MM.1S (cell line): ENCODE measurements at places on chromosomes 7 and 10.

- DNase-seq = no peak
These were observed 590.3 kb upstream of the FOXK1 start for GRCh38 chr7:4091767-4092166.

DNA sequence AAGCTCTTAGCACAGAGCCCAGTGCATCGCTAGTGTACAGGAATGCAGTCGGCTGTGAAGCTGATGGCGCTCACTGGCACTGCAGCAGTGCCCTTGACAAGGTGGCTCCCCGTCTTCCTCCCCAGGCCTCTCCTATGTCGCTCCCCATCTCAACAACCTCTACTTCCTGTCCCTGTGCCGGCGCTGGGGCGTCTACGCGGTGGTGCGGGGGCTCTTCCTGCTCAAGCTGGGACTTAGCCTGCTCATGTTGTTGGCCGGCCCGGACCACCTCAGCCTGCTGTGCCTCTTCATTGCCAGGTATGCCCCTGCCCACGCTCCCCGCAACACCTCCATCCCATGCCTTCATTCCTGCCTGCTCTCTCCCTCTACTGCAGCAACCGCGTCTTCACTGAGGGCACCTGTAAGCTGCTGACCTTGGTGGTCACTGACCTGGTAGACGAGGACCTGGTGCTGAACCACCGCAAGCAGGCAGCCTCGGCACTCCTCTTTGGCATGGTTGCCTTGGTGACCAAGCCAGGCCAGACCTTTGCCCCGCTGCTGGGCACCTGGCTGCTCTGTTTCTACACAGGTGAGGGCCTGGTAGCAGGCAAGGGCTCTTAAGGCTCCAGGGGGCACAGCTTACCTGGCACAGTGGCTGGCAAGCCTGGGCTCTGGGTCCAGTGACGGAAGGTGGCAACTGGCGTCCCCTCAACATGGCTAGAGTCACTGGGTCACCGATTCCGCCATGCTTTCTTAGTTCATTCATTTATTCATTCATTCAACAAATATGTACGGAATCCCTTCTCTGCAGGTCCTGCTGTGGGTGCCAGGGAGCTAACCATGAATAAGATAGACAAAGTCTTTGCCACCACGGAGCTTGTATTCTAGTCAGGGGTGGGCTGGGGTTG is 22.3 kb upstream of the C10orf95 start:
- DNase-seq = no peak

DNA sequence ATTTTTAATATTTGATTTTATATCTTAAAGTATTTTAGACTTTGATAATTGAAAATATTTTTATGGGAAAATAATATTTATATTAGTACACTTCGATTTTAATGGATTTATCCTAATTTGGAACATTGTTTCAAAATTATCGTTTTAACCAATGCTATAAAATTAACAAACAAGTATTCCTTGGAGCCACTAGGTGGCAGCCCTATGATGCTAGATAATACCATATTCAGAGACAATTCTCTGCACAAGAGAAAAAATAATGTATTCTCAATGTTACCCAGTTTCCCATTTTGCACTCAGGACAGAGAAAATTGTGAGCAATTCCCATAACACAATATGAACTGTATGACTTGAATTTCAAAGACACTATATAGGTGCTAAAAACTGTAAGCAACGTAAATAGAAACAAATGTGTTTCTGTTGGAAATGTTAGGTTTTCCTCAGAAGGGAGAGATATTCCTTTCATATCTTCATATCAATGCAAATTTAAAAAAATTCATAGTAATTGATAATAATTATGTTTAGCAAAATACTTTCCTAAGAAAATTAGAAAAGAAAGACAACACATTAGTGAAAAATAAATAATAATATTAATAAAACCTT is 237.8 kb downstream of the SEMA3E start:
- peak; percentile 53 for DNase-seq

- DNase-seq = no peak
These were observed 50.9 kb downstream of the ADARB2 start for GRCh38 chr10:1686491-1686749.

GRCh38 chr7:101580596-101580995 is 48.5 kb downstream of the MYL10 start:
- no peak for DNase-seq

DNA sequence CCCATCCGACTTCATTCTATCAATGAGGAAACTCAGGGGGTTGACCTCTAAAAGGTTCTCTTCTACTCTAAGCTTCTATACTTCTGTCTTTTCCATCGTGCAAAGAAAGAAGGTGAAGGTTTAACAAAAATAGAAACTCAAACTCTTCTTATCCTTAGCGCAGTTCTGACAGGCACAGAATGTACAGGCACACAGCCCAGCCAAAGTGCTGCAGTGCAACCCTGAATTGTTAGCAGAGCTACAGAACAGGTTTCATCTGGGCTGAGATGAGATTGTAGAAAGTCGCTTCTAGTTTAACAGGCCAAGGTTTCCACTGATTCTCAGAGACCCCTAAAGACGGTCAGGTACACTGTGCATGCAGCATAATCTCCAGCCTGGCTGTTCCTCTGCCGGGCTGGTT is 79.3 kb upstream of the AFAP1L2 start:
- DNase-seq = no peak

DNA sequence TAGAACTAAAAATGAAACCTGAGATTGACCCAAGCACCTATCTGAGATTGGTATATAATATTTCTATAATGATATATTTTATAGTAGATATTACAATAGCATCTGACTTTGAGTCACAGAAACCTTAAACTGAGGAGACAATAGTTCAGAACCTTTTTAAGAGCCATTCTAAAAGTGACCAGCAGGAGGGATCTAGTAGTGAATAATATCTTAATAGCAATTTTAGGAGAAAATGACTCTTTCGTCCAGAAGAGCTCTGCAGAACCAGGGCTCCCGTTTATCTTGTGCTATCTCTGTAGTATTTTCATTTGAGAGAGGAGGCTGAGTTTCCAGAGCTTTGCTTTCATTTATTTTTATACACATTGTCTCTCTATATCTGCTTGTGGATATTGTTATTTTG is 68.1 kb downstream of the PODXL start:
- no peak for DNase-seq

DNA sequence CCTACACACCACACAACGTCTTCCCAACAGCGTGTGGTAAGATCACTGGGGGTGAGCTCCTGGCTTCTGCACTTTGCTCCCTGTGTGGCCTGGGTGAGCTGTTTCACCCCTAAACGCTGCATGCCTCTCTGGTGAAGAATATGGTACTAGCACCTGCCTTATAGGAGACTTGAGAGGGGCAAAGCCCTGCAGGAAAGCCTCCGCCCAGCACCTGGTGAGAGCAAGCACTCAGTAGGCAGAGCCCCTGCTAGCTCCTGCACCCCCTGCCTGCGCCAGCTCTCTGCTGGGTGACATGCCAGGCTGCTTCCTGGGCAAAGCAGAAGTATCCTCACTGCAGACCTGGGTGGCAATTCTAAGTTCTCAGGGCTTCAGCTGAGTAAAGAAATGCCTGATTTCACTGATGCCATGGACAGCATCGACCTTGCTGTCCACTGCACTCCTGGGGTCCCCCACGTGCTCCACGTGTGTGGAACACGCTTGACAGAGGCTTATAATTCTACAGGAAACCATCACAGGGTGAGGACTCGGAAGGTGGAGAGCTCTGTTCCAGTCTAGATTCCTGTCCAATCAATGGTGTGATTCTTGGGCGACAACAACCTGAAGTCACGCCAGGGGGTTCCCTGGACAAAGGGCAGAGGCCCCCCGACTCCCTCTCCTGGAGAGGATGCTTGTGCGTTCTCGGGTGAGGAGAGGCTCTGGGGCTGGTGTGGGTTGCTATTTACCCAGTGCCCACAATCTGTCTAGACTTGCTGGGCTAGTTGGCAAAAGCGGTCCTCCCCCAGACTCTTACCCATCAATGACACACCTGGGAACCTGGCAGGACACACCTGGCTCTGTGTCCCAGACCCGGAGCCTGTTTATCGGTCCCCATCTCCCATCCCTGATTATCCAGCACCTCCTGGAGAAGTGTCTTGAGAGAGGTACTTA is 5.0 kb upstream of the CALML5 start:
- DNase-seq = no peak
